ENCODE measurements at places on chromosomes 1 and 21.

DNA sequence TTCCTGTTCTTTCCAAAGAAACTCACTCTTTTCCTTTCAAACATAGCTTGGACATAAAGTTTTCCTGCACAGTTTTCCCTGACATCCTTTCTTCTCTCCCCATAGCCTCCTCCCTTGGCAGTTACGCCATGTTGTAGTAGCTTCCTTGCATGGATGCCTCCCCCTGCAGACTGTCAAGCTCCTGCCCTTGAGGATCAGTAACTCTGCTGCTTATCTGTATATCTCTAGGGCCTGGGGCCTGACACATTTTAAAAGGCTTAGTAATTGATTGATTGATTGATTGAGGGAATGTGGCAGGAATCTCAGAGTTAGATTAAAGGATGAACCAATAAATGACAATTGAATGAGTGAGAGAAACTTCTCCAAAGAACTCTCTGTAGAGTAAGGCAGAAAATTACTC lies 143.7 kb downstream of the NEK7 start:
- DNase-seq: no peak

DNA sequence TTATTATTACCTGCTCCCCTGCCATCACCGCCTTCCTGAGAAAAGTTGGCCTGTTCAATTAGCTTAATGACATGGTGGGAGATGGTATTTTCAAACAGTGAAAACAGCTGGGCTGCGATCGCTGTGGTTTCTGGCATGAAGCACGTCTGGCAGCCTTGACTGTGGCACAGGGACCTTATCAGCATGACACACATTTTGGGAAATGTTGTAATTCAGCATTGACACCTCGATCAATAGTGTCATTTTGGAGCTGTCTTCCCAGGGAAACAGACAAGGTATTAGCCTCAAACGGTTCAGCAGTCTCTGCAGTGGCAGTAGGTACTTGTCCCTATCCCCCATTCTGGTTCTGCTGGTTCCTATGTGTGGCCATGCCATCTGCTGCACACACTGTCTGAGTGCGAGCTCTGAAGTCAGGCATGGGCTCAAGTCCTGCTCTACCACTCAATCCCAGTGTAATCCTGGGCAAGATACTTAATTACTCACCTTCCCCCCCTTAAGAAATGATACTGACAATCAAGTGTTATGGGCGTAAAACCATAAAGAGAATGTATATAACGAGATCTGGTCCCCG lies 154.5 kb upstream of the KCND3 start:
- no peak for DNase-seq

GRCh38 chr1:101728029-101728428 lies 268.7 kb downstream of the OLFM3 start:
- no peak for DNase-seq

- DNase-seq: no peak
These were observed 848 bp upstream of the APOBEC4 start for GRCh38 chr1:183653876-183654451.

- DNase-seq: no peak
These were observed 24.8 kb downstream of the FBXO2 start for GRCh38 chr1:11629184-11630016.

- DNase-seq: no peak
These were observed 34.9 kb downstream of the HSF2BP start for GRCh38 chr21:43624339-43624738.

DNA sequence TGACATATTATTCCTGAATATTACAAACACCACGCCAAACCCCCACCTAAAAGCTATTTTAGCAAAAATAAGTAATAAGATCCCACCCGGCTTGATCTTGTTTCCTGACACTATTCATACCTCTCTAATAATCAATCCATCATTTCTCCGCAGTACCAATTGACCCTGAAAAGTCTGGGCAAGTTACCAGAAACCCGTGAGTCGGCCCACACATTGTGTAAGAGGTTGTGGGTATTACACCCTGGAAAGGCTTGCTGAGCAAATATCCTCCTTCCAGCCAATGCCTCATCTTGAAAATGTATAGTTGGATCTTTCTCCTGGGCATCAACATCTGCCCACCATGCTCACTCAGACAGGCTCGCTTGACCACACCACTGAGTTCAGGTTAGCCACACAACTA lies 451.0 kb downstream of the TTLL7 start:
- DNase-seq: no peak

GRCh38 chr1:227943381-227944089 lies 4.2 kb downstream of the WNT9A start:
- no peak for DNase-seq

DNA sequence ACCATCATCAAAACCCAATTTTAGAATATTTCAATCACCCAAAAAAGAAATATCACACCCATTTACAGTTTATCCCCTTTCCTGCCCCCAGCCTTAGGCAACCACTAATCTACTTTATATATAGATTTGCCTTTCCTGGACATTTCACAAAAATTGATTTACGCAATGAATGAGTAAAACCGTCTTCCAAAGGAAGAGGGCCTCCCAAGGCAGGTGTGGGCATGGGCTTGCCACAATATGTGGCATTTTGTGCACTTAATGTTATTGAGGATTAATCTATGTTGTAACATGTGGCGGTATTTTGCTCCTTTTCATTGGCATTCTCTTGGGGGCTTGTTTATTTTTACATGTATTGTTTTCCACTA lies 11.8 kb upstream of the BMP8B start:
- DNase-seq: no peak

DNA sequence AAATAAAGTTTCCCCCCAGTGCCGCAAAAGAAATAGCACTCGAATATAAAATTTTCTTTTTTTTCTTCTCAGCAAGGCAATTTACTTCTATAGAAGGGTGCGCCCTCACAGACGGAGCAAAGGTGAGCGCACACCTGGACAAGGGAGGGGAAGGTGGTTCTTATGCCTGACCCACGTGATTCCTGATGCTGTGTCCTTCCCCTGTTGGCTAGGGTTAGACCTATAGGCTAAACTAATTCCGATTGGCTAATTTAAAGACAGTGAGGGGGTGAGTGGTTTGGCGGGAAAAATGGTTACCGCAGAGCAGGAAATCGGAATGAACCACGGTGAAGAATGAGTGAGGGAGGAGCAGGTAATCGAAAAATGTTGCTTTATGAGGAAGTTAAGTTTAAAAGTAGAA lies 607 bp upstream of the FAAH start:
- no peak for DNase-seq

DNA sequence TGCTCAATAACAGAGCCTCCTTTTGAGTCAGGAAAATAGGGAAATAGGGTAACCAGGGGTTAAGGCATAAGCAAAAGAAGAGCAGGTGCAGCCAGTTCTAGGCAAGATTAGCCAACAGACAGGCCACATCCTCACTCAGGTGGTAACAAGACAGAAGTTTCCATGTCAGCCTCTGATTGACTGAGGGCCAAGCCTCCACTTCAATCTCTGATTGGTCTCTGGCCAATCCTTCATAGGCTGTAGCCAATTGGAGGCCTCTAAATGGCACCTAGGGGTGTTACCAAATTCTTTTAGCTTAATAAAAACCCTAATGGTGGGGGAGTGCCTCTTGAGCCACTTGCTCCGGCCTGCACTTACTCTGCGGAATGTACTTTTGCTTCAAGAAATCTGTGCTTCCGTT lies 37.2 kb downstream of the LACTBL1 start:
- no peak for DNase-seq

DNA sequence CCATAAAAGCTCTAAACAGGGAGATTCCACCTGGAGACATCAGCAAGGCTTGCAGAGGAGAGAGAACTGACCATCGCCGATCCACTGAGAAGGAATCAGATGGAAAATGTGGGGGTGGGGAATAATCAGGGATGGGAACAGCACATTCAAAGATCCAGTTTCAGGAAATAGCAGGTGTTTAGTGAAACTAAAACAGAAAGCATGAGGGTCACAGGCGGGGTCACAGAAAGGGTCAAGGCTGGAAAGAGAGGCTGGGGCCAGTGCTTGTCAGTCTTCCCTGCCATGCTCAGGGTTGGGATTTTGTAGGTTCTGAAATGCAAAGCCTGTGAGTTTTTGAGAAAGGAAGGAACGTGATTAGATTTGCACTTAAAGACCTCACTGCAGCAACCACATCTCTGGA lies 103.2 kb downstream of the HLCS start:
- DNase-seq: no peak

GRCh38 chr21:35615325-35615724 lies 445.0 kb downstream of the SETD4 start:
- no peak for DNase-seq

DNA sequence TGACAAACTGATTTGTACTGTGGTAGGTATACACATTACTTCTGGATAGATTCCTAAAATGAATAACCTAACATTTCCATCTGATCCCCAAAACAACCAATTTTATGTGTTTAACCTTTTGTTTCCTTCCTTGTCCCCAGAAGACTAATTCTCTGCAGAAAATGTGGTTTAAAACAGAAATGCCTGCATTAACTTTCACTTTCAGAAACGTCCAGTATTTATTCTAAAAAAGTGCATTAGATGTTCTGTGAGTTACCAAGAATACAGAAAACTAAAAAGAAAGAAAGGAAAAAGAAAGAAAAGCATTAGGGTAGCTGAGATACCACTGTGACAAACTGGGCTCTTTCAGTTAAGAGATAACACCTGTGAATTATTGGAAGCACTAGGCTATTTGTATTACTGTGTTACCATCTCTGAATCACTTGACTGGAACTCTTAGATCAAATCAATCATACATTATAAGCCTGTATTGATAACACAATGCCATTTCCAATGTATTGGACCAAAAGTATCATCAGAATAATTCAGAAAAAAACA lies 177.7 kb downstream of the NCAM2 start:
- DNase-seq: no peak

- DNase-seq: no peak
These were observed 27.6 kb upstream of the CNN3 start for GRCh38 chr1:94954263-94955220.

DNA sequence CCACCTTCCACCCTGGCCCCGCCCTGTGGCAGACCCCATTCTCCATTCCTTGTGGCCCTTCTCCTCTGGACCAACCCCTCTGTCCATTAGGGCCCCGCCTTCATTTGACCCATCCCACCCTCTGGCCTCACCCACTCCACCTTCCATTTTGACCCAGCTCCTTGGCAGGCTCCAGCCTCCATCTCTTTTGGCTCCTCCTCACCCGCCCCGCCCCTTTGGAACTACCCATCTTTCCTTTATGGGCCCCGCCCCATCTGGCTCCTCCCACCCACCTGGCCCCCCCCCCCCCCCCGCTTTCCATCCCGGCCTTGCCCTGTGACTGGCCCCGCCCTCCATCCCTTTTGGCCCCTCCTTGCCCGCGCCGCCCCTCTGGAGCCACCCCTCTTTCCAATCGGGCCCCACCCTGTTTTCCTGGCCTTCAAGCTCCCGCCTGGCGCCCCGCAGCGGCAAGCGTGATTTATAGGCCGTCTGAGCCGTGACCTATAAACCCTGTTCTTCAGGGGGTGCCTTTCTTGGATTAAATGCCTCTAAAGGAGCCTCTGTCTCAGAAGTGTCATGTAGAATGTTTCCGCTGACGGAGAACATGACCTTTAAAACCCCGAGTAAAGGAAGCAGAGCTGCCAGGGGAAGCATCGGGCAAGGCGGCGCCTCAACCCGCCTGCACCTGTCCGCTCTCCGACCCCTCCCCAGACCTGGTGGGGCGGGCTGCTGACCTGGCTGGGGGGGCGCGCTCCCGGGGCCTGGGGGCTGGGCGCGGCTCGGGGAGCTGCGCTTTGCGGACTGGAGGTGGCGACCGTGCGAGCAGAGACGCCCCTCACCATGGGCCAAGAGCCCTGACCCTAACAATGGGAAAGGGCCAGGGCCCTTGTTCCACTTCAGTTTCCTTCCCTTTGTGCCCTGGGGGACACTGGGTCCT lies 178.0 kb downstream of the CAMTA1 start:
- DNase-seq: no peak

DNA sequence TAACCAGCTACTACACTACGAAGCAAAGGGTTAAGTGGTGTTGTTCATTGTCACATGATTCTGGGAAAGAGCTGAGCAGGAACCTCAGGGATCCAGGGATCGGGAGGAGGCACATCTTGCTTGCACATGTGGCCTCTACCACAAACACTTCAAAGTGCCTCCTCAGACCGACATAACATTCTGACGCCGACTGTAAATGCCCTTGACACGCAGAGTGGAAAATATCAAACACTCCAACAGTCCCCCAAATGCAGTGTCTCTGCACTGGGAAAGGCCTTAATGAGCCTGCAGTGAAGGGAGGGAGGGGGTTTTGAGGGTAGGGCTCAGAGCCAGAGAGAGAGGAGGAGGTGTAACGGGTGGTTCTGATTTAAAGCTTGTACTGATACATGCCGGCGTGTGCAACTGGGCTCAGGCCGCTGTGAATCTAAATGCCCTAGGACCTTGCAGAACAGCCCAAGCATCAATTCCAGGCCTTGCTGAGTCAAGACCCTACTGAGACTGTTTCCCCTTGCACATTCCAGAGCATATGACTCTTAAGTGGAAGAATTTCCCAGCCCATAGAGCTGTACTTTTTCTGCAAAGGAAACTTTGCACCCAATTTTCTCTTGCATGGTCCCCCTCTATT lies 163.7 kb downstream of the NTMT2 start:
- no peak for DNase-seq

DNA sequence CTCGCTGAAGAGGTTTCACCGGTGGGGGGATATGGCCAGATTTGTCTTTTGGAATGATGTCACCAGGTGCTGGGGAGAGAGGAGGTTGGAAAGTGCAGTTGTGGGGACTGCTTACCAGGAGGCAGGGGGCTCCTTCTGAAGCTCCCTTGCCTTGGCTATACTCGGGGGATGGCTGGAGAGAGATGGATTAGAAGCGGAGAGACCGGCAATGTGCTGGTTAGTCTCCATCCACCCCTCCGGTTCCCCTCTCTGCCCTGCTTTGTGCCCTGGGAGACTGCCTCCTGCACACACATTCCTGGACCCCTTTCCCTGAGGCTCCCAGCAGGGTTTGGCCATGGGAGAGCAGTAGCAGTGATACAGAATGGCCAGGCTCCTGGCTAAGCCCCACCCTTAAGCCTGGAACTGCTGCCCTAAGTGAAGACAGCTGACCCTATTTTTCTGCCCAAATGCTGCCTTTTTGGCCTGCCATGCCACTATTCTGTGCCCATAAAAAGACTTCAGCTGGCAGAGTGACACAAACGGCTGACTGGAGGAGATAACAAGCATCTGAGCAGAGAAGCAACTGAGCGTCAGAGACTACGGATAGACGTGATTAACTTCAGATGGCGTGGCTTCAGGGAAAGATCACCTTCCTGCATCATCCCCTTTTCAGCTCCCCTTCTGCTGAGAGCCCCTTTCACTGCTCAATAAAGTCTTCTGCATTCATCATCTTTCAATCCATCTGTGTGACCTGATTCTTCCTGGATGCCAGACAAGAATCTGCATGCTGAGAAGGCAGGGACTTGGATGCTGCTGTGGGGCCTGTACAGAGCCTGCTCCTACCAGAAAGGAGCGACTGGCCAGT lies 14.5 kb upstream of the VPS13D start:
- DNase-seq: no peak

DNA sequence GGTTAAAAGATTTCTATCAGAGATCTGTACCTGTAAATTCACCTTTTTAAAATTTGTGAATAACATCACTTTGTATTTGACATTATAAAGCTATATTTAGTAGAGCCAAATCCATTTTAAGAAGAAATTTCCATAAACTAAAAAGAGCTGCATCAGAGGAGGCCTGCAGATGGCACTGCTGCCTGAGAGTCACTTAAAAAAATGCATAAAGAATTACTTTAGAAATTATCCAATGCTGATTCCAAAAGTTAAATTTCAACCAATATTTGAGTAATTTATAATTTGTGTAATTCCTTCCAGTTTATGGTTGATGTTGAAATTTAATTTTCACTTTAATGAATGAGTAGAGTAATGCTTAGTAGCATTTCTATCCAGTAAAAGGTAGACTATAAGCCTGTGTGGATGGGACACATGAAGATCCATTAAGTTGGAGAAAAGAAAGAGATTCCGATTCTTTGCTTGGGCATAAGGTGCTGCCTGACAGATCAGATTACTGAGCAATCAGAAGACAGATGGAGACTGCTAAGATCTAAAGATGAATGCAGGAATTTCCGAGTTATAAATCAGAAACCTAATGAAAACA lies 20.7 kb upstream of the RPE65 start:
- DNase-seq: no peak
